ENCODE measurements at places on chromosomes 13 and 19.

DNA sequence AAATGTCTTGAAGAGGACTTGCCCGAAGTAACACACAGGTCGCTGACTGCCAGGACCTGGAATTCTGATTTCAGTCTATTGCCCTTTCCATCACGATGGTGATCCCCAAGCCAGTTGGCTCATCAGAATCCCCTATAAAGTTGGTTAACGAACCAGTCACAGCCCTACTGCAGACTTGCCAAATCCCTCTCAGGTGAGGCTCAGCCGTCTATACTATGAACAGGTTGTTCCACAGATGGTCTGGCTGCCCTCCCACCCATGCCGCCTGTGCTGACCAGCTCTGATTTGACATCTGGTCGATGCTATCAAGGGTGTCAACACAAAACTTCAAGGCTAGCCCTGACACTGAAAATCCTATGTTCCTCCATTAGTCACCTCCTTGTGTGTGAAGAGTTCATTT is 90.0 kb downstream of the RNASEH2B start:
- DNase-seq = no peak

GRCh38 chr13:48930918-48931317 is 44.8 kb upstream of the FNDC3A start:
- DNase-seq = no peak

DNA sequence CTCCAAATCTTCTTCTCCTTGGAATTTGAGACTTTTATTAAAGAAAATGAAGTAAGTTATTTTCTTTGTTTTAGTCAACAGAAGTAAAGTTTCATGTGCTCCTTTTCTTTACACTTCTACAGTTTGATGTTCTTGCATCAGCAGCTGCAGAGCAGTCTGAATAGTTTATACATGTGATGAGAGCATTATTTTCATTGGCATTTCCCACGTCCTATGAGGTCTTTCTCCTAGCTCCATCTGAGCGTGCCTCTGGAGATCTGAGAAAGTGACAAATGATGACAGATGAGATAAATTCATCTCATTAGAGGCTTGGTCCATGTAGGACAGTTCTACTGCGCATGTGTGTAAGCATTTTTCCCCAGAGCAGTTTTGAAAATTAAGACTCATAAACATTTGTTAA is 1290.0 kb downstream of the UQCRFS1 start:
- no peak for DNase-seq

DNA sequence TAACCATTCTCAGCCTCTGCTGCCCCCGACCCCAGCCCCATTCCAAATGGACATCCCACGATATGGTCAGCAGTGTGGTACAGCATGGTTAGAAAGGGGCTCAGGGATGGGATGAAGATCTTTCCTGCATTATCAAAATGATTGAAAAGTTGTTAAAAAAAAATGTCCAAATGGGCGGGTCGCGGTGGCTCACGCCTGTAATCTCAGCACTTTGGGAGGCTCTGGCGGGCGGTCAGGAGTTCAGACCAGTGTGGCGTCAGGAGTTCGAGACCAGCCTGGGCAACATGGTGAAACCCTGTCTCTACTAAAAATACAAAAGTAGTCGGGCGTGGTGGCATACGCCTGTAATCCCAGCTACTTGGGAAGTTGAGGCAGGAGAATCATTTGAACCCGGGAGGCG is 54.3 kb upstream of the ZNF254 start:
- no peak for DNase-seq

GRCh38 chr19:15354566-15355296 is 22.4 kb upstream of the BRD4 start:
- no peak for DNase-seq

- peak; percentile 39 for DNase-seq
These were observed 21.7 kb downstream of the SIPA1L3 start for GRCh38 chr19:37928527-37929286.

- no peak for DNase-seq
These were observed 2.6 kb downstream of the PCDH17 start for GRCh38 chr13:57633950-57634838.

- no peak for DNase-seq
These were observed 535 bp downstream of the COL5A3 start for GRCh38 chr19:10009714-10010224.

DNA sequence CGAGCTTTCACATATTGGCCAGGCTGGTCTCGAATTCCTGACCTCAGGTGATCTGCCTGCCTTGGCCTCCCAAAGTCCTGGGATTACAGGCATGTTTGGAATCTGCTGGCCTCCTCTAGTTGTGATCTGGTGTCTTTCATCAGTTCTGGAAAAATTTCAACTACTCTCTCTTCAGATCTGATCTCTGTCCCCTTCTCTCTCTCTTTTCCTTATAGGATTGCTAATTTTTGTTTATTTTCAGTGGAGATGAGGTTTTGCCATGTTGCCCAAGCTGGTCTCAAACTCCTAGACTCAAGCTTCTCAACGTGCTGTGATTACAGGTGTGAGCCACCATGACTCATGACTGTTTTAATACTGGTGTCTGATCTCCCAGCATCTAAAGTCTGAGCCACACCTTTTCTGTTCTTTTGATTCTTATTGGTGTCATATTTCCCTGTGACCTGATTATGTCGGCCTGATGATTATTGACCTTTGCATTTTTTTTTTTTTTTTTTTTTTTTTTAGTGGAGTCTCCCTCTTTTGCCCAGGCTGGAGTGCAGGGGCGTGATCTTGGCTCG is 10.4 kb upstream of the NANOS2 start:
- DNase-seq = no peak

DNA sequence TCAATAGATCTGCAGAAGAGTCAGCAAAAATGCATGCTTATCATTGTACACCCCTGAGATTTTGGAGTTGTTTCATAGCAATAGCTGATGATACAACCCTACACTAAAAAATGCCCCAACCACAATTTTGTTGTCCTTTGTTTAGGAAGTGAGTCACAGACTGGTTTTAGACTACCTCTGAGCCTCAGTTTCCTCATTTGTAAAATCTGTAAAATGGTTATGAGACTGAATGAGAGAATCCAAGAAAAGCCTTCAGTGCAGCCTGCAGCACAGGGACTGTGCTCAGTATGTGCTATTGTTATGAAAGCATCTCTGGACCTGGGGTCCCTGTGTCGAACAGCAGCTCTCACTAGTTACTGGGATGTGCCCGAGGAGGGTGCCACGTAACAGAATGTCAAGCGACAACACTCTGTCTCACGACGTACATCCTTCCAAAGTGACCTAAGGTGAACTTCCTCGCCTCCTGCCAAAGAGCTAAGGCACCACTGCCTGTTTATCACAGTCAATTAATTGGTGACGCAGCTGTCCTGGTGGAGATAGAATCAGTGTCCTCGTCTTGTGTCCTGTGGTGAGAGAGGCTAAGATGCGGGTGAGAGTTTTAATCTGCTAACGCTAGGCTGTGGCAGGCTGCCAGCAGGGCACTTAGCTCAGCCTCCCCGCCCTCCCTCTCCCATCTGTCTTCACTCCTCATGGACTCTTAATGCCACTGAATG is 18.1 kb downstream of the DHRS12 start:
- DNase-seq = no peak

GRCh38 chr19:41530761-41531301 is 45.1 kb upstream of the CEACAM21 start:
- DNase-seq = no peak

DNA sequence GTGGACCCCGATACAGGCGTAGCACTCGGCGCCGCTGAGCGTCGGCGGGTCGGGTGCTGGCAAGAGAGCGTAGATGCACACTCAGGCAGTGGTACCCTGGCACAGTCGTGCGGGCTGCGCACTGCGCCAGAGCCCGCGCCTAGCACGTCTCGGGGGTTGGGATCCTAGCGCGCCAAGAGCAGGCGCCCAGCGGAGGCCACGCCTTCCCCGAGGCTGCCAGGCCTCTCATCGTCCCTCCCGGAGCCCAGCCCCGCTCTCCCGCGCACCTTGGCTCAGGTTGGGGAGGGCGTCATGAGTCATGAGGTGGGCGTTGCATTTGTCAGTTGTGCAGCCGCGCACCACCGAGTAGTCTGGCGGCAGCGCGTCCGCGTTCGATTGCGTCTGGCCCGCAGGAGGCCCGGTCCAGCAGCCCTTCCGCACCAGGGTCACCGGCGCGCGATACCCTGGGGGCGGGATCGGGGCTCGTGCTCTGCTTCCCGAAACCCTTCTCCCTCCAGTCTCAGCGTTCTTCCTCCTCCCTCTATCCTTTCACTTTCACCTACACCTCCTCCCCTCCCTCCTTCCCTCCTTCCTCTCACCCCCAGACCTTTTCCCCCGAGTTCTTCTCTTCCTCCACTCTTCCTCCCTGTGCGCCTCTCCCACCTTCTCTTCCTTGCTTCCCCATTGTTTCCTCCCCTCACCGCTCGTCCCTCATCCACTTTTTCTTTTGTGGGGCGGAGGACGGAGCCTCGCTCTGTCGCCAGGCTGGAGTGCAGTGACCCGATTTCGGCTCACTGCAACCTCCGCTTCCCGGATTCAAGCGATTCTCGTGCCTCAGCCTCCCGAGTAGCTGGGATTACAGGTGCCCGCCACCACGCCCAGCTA is 3.5 kb downstream of the LYPD5 start:
- peak; percentile 78 for DNase-seq

- no peak for DNase-seq
These were observed 754 bp upstream of the SIX5 start for GRCh38 chr19:45769821-45770191.

- no peak for DNase-seq
These were observed 7.4 kb downstream of the SLC35E1 start for GRCh38 chr19:16564842-16565241.

- DNase-seq = peak; percentile 77
These were observed 22.0 kb downstream of the ITGBL1 start for GRCh38 chr13:101474419-101474957.

- DNase-seq = no peak
These were observed 2.4 kb downstream of the LIN7B start for GRCh38 chr19:49116544-49116943.

DNA sequence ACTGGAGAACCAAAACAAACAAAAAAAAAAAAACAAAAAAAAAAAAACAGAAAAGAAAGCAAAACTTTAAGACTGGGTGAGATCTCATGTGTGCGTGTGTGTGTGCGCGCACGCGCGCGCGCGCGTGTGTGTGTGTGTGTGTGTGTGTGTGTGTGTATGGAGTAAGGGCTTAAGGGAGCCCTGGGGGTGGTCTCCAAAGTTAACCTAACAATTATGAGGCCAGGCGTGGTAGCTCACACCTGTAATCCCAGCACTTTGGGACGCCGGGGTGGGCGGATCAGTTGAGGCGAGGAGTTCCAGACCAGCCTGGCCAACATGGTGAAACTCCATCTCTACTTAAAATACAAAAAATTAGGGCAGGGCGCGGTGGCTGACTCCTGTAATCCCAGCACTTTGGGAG is 46.7 kb downstream of the CYP4F22 start:
- DNase-seq = no peak

DNA sequence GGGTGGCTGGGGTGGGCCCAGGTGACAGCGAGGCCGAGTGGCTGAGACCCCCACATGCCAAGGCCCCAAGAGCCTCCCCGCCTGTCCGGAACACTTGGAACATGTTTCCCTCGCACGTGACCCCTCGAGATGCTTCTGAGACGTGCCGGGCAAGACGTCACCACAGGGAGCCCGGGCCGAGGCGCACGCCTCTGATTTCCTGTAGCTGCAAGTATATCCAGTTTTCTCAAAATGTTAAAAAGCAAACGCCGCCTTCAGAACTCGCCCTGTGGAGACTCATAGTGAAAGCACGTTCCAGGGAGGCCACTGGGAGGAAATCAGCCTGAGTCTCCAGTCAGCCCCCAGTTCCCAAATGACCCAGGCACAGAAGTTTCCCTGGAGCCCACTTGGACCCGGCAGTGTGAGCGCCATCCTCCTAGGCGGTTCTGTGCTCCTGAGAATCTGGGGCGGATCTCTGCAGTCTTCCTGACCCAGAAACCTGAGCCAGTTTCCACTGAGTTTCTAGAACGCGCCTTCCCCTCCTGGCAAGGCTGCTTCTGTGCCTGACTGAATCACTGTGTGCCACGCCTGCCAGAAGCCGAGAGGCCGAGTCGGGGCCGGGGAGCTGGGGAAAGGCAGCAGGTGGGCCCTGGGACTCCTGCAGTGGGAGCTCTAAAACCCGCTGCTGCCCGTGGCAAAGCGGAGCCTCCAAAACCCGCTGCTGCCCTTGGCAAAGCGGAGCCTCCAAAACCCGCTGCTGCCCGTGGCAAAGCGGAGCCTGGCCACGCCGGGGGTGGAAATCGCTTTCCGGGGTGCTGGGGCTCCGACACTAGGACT is 179.3 kb downstream of the KDM4B start:
- DNase-seq = no peak

- DNase-seq = no peak
These were observed 28.2 kb upstream of the FXYD3 start for GRCh38 chr19:35087393-35087792.

- no peak for DNase-seq
These were observed 569.8 kb downstream of the FGF9 start for GRCh38 chr13:22240716-22241115.

- DNase-seq = peak; percentile 87
These were observed 57.9 kb downstream of the THSD1 start for GRCh38 chr13:52348071-52348470.

DNA sequence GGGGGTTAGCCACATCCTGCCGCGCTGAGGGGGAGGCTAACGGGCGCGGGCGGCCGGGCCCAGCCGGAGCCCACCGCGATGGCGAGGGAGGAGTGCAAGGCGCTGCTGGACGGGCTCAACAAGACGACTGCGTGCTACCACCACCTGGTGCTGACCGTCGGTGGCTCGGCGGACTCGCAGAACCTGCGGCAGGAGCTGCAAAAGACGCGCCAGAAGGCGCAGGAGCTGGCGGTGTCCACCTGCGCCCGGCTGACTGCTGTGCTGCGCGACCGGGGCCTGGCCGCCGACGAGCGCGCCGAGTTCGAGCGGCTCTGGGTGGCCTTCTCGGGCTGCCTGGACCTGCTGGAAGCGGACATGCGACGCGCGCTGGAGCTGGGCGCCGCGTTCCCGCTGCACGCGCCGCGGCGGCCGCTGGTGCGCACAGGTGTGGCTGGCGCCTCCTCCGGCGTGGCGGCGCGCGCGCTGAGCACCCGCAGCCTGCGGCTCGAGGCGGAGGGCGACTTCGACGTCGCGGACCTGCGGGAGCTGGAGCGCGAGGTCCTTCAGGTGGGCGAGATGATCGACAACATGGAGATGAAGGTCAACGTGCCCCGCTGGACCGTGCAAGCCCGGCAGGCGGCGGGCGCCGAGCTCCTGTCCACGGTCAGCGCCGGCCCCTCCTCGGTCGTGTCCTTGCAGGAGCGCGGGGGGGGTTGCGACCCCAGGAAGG is 692 bp downstream of the RGS9BP start:
- no peak for DNase-seq

DNA sequence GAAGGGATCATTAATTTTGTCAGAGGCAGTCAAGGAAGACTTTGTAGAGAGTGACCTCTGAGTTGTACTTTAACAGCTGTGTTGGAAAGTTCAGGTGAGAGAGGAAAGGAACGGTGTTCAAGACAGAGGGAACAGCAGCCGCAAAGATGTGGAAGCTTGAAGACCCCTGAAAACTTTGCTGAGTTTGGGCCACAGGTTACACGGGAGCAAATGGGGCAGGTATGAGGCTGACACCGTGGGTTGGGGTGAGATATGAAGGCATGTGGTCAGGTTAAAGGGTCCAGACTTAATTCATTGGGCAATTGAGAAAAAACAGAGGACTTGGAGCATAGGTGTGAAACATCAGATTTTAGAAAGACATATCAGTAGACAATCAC is 72.0 kb upstream of the SERP2 start:
- DNase-seq = no peak
